Activated CD8-positive, alpha-beta memory T cell treated with anti-CD3 and anti-CD28 coated beads for 1 hour (primary cell): ENCODE measurements at places on chromosomes 13 and 19.

- DNase-seq, result no peak
Observed at GRCh38 chr13:92849381-92849780, 377.2 kb upstream of the GPC6 start.

DNA sequence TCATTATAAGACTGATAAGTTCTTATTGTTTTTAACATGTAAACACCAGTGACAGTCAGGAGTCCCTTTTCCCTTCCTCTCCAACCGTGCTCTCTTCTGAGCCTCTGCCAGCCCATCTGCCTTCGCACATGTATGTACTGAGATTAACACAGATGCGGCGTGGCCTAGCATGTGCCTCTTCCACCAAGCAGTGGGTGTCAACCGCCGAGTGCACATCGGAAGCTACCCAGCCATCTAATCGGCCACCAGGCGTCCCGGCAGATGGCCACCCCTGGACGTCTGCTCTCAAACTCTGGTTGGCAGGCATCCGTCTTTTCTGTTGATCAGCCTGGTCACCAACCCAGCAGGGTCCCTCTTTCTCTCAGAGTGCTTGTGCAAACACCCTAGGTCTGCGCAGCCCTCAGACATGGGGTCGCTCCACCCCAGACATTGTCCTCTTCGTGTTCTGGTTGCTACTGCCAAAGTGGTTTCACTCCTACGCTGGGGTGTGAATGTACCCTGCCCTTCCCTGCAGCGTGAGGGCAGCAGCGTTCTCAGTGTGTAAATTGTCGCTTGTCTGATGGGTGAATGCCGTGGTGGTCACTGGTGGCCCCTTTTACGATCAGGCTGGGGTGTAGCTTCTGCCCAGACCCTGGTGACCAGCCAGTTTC, 57.7 kb upstream of the LDLR start:
- no peak for DNase-seq

DNA sequence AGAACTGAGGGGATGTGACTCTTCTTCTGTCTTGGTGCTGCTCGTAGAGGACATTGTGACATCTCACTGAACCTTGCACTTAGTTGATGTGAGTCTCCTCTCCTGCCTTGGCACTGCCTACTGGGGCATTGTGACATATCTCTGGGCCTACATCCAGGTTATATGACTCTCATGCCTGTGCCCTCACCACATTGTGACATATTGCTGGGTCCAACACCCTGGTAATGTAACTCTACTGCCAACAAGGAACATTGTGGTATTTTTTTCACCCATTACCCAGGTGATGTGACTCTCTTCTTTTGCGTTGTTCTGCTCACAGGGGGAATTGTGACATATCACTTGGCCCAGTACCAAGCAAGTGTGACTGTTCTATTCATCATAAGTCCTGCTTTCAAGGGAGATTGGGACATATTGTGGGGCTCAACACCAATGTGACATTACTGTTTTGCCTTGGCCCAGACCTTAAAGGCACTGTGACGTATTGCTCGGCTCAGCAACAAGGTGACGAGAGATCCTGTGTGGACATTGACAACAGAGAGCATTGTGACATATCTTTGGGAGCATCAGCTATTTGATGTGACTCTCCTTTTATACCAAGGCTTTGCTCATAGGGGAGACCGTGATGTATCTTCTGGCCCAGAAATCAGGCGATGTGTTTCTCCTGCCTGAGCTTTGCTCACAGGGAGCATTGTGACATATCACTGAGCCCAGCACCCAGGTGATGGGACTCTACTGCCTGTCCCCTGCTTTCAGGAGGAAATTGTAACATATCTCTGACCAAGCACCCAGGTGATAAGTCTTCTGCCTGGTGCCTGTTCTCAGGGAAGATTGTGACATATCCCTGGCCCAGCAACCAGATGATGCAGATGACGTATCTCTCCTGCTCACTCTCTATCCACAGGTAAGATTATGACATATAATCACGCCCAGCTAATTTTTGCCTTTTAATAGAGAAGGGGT, 12.2 kb upstream of the ZNF429 start:
- DNase-seq, result no peak

DNA sequence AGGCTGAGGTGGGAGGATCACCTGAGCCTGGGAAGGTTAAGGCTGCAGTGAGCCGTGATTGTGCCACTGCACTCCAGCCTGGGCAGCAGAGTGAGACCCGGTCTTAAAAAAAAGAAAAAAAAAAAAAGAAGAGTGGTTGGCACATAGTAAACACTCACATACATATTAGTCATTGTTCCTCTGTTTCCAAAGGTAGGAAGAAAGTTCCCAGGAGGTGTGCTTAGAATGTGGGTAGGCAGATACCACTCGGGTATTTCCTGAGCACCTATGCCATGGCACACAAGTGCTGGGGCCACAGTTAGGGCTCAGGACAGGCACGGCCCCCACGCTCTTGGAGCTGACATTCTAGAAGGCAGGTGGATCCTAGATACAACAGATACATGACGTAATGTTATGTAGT, 41.4 kb downstream of the SIPA1L3 start:
- no peak for DNase-seq

- no peak for DNase-seq
Observed at GRCh38 chr19:15283141-15283883, 49.0 kb downstream of the BRD4 start.

- no peak for DNase-seq
Observed at GRCh38 chr19:53131727-53132126, 983 bp downstream of the ZNF415 start.

GRCh38 chr13:39612023-39612637, 9.1 kb upstream of the LHFPL6 start:
- peak; percentile 18 for DNase-seq

- DNase-seq, result no peak
Observed at GRCh38 chr13:59951011-59951410, 212.7 kb downstream of the DIAPH3 start.

DNA sequence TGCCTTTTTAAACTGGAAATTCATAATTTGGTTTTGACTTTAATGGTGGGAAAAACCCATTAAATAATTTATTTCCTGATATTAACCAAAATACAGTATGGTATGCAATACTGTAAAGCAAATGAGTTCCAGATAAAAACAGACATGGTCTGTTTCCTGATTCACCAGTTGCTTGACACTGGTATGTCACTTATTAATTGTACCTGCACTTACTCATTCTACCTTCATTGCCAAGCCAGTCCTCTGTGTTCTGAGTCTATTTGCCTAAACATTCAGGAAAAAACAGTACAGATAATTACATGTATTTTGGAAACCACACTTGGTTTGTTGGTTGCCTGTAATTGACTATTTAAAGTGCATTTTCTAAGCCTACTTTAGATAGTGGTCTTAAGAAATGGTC, 159.3 kb downstream of the TNFRSF19 start:
- DNase-seq, result no peak

DNA sequence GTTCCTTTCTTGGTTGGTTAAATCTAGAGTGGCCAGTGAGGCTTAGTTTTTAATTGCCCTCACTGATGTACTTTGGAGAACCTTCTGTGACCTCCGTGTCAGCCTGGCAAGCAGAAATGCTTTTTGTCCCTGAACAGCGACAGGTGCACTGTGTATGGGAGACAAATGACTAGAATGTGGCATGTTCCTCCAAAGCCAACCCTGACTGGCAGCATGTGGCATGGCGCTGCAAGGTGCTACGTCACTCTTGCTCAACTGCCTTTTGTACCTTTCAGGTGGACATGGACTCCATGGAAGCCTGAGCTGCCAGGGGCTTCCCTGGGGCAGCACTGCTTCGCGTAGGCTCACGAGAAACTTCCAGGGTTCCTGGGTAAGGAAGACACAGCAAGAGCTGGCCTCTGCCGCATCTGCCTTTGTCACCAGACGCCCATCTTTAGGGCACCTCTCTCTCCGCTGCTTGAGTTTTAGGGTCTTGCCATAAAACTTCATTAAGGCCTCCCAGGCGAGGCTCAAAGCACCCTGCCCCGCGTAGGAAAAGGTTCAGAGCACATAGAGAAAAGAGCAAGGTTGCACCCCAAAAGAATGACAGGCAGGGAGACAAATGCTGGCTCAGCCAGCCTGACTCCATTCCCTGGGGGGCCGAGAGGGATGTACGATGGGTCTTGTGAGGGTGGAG, 167.1 kb upstream of the SOX1 start:
- DNase-seq, result no peak

DNA sequence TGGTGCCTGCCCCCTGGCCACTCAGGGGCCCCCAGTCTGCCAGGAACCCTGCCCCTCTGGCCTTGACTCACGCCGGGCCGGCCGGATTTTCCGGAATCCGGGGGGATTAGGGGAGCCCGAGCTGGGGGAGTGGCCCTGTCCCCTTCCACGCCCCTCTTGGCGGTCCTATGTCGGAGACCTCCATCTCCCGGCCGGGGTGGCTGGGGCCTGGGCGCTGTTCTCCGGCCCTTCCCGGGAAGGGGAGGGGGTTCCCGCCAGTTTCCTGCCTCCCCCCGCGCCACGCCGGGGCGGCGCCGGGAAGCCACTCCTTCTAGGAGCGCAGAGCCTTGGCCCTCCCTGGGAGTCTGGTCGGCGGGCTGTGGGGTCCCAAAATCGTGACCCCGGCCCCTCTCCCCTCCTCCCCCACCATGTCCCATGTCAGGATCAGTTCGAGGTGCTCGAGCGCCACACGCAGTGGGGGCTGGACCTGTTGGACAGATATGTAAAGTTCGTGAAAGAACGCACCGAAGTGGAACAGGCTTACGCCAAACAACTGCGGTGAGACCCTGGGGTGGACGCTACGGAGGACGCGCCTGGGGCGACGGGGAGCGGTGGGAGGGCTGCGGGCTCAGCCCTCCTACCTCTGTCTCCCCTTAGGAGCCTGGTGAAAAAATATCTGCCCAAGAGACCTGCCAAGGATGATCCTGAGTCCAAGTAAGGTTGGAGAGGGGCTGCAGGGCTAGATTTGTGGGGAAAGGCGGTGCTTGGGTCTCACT, 1.3 kb downstream of the TRIP10 start:
- no peak for DNase-seq

GRCh38 chr13:51125495-51126226, 14.6 kb upstream of the C13orf42 start:
- DNase-seq, result no peak

- DNase-seq, result no peak
Observed at GRCh38 chr19:31591258-31591657, 242.0 kb upstream of the TSHZ3 start.

- no peak for DNase-seq
Observed at GRCh38 chr19:57231686-57232085, 863 bp downstream of the AURKC start.

GRCh38 chr19:16381756-16382401, 57.3 kb downstream of the KLF2 start:
- DNase-seq, result no peak

- no peak for DNase-seq
Observed at GRCh38 chr19:10624585-10624984, 768 bp upstream of the SLC44A2 start.

DNA sequence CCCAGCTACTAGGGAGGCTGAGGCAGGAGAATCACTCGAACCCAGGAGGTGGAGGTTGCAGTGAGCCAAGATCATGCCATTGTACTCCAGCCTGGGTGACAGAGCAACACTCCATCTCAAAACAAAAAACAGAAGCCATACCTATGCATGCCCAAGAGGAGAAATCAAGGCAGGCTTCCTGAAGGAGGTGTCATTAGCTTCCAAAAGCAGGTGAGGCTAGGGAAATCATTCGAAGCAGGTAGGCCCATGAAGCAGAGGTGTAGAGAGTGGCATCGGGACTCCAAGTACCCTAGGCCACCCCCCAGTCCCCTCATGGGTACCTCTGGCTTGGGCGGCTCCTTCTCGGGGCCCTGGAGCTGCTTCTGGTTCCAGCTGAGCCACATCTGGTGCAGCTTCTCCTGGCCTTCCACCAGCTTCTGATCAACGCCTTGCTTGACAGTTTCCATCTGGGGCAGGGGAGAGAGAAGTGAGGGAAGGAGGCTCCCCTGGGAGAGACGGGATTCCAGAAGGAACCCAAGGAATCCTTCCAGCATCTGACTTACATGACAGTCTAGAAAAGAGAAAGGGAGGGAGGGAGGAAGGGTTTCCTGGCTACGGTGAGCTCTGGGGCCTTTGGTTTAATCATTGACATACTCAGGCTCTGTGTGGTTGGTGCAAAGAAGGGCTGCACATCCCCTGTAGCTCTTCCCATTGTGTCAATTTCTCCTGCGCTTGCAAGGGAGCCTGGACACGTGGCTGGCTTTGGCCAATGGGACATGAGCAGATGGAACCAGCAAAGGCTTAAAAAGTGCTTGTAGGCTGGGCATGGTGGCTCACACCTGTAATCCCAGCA, 13.1 kb upstream of the TICAM1 start:
- no peak for DNase-seq

GRCh38 chr13:110555601-110556223, 5.8 kb downstream of the RAB20 start:
- no peak for DNase-seq

DNA sequence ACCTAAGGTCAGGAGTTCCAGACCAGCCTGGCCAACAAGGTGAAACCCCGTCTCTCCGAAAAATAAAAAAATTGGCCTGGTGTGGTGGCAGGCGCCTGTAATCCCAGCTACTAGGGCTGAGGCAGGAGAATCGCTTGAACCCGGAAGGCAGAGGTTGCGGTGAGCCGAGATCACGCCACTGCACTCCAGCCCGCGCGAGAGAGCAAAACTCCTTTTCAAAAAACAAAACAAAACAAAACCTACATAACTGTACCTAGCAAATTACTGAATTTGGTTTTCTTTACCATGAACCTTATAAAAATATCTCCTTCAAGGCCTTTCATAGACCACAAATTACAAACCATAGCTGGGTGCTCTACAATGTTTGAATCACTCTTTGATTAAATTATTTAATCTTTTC, 760 bp downstream of the ZNF91 start:
- DNase-seq, result peak; percentile 10

GRCh38 chr19:41689993-41690800, 2.1 kb upstream of the CEACAM7 start:
- DNase-seq, result no peak

DNA sequence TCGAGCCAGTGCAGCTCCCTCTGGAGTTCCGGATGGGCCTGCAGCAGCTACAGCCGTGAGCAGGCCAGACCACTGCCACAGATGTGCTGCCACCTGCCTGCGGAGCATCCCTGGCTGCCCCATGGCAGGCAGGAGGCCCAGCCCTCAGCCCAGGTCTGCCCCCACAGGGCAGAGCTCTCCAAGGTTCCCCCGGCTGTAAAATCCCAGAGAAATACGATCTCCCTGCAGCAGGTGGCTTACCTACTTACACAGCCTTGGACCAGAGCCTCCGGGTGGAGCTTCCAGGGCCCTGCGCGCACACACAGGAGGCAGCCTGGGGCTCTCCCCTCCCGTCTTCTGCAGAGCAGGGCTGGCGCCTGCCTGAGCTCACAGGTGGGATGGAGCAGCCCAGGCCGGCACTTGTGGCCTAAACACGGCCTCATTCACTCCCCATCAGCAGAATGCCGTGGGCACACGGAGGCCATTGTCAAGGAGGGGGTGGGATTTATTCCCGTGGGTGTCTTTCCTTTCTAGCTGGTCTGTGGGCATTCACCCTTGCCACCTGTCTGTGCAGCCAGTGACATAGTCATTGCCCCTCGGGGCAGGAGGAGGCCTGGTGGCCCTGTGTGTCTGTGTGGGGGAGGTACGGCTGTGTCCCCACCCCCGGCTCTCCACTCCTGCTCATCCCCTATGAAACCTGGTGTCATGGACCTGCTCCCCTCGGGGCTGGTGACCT, 118.0 kb downstream of the KDM4B start:
- no peak for DNase-seq
